ENCODE measurements at places on chromosomes 1 and 21.

GRCh38 chr1:31897526-31898100, 40.6 kb downstream of the PTP4A2 start:
- no peak for DNase-seq

DNA sequence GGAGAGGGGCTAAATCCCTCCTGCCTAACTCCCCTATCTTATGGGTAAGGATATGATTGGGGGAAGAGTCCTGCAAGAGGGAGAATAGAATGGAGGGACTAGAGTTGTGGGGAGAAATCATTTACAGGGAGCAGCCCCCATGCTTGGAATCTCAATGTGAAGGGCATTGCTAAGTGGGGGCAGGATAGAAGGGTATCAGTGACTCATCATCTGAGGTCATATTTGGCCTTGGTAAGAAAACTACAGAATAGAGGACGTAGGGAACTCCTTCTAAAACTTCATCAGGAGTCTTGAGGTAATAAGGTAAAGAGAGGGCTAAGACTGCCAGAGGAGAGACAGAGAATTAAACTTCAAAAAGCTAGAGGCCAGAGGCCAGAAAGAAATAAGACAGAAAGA, 487 bp downstream of the HJV start:
- no peak for DNase-seq

GRCh38 chr21:30713766-30714165, 4.8 kb downstream of the KRTAP21-3 start:
- DNase-seq, result no peak

- no peak for DNase-seq
Measured at GRCh38 chr1:116038679-116039078, 62.4 kb downstream of the SLC22A15 start.

DNA sequence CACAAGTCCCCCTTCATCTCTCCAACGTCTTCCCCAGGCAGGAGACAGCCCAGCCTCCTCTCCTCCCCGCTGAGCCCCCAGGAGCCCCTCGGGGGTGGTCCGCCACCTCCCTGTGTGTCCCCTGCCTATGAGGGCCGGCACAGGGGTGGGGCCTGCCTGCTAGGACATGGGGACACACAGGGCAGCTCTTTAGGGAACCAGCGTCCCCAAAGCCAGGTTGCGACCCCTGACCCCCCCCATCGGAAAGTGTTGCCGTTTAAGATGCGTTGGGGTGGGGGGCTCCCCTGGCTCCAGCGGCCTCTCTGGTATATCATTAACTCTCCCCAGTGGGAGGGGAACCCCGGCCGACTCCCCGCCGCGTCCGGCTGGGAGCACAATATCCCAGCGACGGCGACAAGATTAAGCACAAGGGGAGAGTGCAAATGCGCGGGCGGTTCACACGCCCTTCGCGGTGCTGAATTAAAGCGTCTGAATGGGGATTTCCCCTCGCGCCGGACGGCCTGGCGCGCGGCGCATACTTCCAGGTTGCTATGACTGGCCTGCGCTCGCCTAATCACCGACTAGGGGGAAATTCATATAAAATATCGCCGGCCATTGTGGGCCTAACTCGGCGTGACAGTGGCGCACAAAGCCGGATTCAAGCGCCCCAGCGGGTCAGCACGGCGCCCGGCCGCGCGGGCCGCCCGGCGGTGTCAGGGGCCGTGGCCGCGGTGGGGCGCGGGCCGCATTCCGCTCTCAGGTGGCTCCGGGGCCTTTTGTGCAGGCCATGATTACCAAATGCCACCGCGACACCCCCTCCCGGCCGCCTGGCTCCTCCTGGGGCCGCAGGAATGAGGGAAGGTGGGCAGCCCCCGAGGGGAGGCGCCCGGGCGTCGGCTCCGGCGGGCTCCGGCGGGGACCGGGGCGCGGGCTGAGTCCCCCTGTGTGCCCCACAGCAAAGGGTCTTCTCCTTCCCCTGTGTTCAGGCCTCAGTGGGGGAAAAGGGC, 30.9 kb downstream of the WNT3A start:
- DNase-seq, result peak; percentile 72

GRCh38 chr1:27136998-27137542, 17.9 kb downstream of the SLC9A1 start:
- peak; percentile 89 for DNase-seq

DNA sequence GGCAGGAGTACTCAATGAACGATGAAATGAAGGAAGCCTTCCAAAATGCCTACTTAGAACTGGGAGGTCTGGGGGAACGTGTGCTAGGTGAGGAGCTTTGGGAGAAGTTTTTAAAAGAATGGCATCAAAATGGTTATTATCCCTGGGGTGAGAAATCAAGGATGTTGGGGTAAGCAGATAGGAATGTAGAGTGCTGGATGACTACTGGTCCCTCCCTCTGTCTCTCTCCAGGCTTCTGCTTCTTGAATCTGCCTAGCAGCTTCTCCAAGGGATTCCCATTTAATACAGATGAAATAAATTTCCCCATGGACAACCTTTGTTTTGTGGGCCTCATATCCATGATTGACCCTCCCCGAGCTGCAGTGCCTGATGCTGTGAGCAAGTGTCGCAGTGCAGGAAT, 19.0 kb upstream of the CASQ1 start:
- DNase-seq, result no peak

DNA sequence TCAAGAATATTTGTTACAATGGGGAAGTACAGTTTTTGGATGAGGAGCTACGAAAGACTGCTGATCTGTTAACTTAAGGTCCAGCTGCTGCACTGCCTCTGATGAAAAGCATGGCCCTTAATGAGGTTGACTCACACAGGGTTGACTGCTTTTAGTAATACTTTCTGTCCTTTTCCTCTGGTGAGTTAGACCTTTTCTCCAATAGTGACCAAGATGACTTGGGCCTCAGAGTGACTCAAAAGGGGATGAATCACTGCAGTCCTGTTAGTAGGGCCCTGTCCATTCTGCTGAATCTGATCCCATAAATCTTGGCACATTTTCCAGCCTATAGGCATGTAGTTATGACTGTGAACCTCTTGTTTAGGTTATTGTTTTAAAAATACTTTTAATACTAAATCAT, 2.7 kb downstream of the DISP1 start:
- no peak for DNase-seq

DNA sequence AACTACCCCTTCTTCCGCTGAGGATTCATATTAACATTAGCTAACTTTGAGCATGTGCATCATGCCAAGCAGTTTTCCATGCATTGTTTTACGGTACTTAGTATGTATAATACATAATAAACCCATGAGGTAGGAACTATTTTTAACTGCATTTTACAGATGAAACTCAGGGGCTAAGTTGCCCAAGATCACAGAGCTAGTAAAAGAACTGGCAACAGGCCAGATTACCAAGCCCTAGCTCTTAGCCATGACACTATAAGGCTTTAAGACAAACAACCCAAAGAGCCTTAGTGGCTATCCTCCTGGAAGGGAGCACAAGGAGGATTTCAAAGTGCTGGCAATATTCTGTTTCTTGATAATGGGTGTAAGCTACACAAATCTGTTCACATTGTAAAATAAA, 6.1 kb downstream of the AK2 start:
- DNase-seq, result no peak

DNA sequence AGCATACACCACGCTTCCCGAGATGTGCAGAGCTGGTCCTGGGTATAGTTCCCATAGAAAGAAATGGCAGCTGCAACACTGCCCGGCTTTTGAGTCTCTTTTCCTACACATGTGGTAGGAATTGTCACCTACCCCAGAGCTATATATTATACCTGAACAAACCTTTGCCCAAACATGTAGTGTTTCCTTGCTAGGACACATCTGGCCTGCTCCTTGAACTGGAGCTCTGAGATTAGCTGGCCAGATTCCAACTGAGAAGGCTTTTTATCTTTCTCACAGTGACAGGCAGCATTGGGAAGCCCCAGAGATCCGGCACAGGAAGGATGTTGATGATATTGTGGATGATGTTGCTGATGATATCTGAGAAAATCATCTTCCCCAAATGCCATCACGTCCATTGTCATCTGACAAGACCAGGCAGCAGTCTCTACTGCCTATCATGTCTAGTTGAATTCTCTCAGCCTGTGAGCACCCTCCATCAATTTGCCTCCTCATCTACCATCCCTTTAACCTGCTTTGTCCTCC, 115.0 kb upstream of the SMYD2 start:
- no peak for DNase-seq

DNA sequence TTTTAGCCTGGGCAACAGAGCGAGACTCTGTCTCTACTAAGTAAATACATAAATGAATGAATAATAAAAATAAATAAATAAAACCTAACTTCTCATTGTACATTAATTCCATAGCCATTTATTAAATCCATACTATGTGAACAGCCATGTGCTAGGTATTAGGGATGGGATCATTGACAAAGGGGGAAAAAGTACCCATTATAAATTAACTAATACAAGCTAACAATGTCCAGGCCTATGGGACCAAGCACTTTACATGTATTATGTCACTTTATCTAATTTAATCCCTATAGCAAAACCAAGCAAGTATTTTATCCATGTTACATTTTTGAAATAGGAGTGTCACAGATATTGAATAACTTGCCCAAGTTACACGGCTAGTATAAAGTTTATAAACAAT, 2.6 kb upstream of the CDC7 start:
- DNase-seq, result no peak

DNA sequence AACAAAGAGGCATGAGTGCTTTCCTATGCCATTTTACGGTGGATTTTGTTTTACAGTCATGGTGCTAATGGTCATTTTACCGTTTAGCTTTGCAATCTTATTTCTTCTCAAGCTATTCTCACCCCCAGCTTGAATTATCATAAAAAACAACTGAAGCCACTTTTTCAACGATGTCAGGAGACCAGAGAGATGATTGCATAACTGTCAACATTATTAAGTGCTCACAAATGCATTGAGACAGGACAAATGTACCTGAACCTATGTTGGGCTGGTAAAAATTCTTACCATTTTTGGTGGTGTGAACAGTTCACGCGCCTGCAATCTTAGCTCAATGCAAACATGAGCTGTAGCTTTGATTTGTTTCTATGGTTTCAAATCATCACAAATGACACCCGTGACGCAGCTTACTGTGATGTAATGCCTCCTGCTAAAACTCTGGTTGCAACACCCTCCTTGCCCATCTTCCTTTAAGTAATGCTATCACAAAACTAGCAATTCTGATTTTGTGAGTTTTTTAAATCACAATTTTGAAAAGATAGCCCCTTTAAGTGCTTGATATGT, 104.4 kb downstream of the UCHL5 start:
- DNase-seq, result no peak

GRCh38 chr1:46489169-46489637, 433 bp upstream of the DMBX1 start:
- peak; percentile 68 for DNase-seq

DNA sequence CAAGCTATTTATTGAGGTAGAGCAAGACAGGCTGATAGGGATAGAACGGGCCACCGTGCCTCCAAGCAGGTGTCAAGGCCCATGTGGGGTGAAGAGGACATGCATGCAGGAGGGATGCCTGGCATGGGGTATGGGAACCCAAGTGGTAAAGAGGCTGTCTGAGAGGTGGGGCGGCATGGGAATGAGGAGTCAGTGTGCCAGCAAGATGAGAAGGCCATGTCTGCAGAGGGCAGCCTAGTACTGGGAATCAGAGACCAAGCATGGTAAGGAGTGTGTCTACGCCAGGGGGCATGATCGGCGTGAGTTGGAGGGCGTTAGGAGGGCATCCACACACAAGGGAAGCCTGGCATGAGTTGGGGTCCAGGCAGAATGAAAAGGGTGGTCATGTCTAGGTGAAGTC, 303.7 kb upstream of the PLD5 start:
- DNase-seq, result no peak

DNA sequence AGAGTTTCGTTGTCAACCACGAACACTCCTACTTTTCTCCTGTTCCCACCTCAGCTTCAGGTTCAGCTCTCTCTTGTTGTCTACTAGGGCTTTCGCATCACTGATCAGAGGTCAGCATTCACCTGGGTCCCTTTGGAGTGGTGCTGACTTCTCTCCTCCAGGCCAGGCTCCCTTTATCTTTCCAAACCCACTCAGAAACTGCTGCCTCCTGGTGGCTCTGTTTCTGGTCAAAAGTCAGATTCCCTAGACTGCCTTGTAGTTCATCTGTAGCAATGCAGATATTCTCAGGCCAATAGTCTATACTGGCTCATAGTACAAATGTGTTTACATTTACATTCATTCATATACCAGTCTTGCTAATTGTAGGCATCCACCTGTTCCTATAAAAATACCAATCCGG, 6.4 kb upstream of the ERI3 start:
- DNase-seq, result no peak

GRCh38 chr1:164675342-164675904, 116.4 kb downstream of the PBX1 start:
- peak; percentile 12 for DNase-seq

DNA sequence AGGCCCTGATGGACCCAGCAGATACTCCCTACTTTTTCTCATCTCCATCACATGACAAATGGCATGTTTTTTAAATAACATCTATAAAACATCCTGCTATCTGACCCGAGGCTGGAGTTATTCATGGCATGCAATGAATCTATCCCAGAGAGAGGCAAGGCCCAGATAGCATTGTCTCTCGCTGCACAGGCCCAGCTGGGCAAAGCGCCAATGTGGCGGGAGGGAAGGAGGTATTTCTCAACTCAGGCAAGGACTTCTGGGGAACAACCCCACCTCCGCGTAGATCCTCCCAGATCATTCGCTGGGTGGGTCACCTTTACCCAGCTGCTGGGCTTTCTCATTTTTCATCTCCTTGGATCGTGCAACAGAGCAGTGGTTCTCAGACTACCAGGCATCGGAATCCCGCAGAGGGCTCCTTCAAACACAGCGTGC, 59.8 kb downstream of the ERG start:
- no peak for DNase-seq

DNA sequence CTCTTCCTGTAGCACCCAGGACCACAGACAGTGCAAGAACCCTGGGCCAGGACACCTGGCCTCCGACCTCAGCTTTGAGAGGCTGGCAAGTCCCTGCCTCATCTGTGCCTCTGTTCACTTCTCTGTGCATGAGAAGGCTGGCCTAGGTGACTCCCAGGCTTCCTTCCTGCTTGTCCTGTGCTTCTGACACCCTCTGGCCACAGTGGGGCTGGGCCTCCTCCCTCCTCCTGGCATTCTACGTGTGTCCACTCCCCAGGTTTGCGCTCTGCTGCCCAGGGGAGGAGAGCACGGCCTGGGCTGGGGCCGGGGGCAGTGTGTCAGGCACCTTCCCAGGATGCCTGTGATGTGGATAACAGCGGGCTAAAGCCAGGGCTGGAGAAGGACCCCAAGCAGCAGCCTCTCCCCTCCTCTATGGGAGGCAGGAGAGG, 30.3 kb upstream of the PKP1 start:
- no peak for DNase-seq

- peak; percentile 34 for DNase-seq
Measured at GRCh38 chr1:67853704-67854103, 20.4 kb upstream of the GNG12 start.

GRCh38 chr1:39959651-39960333, 4.8 kb downstream of the MFSD2A start:
- no peak for DNase-seq

DNA sequence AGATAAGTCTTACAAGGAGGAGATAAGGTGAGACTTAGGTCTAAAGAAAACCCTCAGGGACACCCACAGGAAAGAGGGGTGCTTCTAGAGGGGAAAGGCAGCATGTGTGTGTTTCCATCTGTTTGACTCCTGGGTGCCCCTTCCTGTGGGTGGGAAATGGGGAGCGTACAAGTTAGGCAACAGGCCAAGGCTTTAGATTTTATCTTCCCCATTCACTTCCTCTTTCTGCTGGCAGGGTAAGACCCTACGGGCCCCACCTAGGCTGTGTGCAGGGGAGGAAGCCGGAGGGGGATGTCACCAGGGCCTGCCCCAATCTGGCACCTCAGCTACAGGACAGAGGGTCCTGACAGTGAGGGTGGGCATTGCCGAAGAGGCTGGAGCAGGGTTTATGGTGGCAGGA, 2.5 kb upstream of the OLIG1 start:
- no peak for DNase-seq

All from stimulated activated CD4-positive, alpha-beta T cell treated with anti-CD3 and anti-CD28 coated beads, Interleukin-15, amount 100 ng/mL, for 24 hours (primary cell).